ENCODE measurements at places on chromosomes 4 and X. TPM values are rescaled to one million over a fixed set of nuclear protein-coding genes. Genes with fewer than 3 reads are reported as not detected.

- DNase-seq = peak; percentile 78
Observed at GRCh38 chr4:10015140-10015753, 6.0 kb downstream of the SLC2A9 start.

DNA sequence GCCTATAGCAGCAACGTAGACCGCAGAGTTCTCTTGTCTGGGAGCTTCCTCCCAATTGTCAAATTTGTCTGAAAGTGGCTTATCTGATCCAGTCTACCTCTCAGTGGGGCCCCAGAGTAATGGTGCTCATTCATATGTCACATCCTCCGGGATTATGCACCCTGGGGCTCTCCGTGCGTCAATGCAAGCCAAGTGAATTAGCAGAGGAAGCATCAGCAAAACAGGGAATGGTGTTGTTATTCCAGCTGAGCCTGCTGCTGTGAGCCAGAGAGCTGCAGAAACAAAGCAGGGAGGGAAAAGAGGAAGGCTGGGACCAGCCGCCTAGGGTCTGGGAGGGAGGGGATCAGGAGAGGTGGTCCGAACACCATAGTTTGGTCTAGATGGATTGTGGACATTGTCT, 95.2 kb downstream of the CLNK start:
- DNase-seq = no peak

- DNase-seq = no peak
Observed at GRCh38 chr4:163540977-163541376, 46.5 kb downstream of the TMA16 start.

DNA sequence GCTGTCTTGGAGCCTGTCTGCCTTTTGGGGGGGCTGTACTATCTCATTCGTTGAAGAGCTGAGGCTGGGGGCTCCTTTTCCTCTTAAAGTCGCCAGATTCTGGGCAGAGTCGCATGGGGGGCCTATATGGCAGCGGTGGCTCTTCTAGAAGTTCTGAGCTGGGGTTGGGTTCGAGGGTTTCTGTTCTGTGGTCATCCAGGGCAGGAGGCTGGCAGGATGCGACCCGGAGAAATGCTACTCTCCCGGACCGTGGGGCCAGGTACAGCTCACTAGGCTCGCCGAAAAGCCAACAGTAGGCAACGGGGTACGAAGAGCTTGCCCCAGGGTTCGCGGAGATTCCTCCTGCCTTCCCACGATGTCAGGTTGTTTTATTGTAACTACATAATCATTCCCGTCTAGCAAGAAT, 1.9 kb upstream of the CITED1 start:
- no peak for DNase-seq

ASB12 gene
- not detected for total RNA-seq
